ENCODE measurements at places on chromosomes 2 and 18.

GRCh38 chr2:46866770-46867246, 48.8 kb downstream of the MCFD2 start:
- no peak for DNase-seq

- no peak for DNase-seq
These were observed 8.7 kb upstream of the SIX3 start for GRCh38 chr2:44932564-44933392.

DNA sequence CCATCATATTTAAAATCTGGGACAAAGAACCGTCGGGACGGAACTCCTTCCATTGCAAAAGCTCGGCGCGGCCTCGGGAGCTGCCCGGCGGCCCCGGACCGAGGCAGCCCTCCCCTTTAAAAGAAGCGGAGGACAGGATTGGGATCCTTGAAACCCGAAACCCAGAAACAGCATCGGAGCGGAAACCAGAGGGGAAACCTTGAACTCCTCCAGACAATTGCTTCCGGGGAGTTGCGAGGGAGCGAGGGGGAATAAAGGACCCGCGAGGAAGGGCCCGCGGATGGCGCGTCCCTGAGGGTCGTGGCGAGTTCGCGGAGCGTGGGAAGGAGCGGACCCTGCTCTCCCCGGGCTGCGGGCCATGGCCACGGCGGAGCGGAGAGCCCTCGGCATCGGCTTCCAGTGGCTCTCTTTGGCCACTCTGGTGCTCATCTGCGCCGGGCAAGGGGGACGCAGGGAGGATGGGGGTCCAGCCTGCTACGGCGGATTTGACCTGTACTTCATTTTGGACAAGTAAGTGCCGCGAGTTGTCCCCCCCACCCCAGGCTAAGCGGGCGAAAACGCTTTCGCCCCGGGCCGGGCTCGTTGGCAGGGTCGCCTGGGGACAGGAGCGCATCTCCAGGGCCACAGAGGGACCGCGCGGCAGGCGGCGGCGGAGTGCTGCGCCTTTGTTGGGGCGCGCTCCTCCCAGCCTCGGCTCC, at the start of gene ANTXR1:
ANTXR1 (plus strand) TSS at position 38 of the 698 bp plus-strand sequence; CDS start at position 359, 321 bp downstream.
- DNase-seq: no peak

- DNase-seq: no peak
These were observed 95.5 kb downstream of the RDH14 start for GRCh38 chr2:18464913-18465312.

- no peak for DNase-seq
These were observed 23.1 kb downstream of the PLA2R1 start for GRCh38 chr2:160039166-160039903.

DNA sequence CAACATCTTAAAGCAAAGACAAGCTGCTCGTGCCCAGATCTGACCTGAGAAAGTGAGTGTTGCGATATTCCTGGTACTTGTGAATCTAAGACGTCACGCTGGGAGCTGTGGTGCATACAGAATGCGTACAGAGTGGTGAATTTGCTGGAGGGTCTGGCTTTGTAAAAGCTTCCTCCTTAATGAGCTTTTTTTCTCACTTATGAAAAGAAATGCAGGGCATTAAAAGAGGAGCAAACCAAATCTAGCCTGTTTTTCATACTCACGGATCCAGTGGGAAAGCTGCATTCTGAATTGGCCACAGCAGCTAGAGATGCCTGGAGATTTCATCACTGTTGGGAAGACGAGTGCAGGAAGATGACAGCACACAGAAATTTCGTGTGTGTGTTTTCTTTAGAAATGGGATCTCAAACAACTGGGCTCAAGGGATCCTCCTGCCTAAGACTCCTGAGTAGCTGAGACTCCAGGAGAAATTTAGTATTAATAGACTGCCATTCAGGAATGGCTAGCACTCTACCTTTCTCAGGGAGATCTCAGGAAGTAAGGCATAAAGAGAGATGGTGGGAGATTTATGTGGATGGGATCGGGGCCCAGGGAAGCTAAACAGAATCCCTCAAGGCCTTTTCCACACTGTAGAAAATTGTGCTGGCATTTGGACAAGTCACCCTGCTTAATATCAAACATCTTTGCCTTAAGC, 181.3 kb downstream of the ALPK2 start:
- no peak for DNase-seq

GRCh38 chr2:70347831-70348230, 46.0 kb upstream of the FAM136A start:
- no peak for DNase-seq

GRCh38 chr18:11136241-11136640, 13.1 kb downstream of the PIEZO2 start:
- no peak for DNase-seq

GRCh38 chr2:4134551-4135550, 431.5 kb downstream of the DCDC2C start:
- no peak for DNase-seq

- no peak for DNase-seq
These were observed 511.8 kb downstream of the CPS1 start for GRCh38 chr2:211068108-211068780.

DNA sequence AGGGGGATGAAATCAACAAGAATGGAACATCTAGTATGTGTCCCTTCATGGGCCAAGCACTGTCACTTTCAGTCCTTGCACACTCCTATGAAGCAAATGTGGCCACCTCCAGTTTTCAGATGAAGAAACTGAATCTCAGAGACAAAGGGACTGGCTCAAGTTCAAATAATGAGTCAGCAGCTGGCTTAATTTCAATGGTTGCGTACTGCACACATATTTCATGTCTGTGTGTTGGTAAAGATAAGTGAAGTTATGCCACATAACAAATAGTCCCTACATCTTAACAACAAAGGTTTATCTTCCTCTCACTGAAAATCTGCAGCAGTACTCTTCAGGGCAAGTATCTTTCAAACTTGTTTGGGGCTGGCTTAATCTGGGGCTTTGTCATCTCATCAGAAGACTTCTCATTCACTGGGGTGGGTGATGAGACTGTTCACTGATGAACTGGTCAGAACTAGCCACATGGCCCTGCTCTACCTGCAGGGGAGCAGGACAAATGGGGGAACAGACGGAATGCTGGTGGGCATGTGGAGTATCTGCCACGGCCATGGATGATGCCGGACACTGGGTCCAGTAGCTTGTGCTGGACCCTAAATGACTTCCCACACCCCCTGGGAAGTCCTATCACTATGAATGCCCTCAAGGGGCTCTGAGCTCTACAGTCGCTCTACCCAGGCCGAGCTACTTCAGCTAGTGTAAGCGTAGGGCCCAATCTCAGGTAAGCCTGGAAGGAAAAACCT, 263.2 kb downstream of the CYP26B1 start:
- no peak for DNase-seq

GRCh38 chr2:68436270-68436669, 30.8 kb downstream of the FBXO48 start:
- no peak for DNase-seq

DNA sequence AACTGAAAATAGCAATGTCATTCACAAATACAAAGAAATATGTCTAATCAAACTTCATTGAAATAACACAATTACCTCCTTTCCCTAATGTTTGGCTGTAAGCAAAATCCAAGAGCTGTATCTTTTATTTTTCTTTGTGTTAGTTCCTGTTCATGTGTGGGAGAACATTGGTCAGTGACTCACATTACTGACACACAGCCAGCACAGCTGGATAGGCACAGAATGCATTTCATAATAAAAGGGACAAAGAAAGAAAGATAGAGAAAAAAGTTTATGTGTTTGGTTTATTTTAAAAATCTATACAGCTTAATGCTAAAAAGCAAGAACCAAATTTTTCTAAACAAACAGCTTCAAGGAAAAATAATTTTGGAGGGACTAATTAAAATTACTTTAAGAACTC, 185.6 kb upstream of the COL3A1 start:
- no peak for DNase-seq

GRCh38 chr2:127829845-127830246, 18.9 kb upstream of the WDR33 start:
- peak; percentile 25 for DNase-seq

DNA sequence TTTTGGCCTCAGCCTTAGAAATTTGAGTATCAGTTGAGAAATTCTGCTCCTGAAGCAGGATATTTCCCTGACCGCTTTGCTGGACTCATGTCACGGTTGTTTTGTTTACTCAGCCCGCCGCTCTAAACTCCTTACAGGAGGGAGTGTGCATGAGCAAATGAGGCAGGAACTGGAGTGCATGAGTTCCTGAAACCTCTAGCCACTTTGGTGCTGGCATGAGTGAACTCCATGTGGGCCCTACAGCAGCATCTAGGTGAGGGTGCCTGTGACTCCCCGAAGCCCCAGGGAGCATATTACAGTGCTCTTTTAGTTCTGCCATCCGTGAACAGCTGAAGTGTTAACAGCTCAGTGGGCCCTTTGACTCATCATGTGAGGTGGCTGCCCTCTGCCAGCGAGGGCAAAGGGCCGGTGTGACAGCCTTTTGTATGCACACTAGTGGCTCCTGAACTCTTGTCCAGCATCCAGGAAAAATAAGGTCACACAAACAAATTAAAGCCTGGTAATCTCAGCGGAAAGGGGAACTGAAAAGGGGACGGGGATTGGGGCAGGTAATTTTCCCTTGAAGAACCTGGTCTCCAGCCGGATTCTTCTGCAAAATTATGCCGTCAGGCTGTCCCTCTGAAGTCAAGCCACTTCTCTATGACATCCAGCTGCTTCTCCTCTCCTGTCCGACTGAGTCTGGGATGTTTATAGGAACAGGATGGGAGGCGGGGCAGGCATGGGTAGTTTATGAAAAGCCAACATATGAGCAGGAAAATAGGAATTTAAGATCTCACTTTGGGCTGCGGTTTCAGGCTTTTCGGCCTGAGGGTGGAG, 1668.7 kb downstream of the SUCLG1 start:
- DNase-seq: no peak

- DNase-seq: peak; percentile 40
These were observed 807 bp upstream of the CREB1 start for GRCh38 chr2:207528980-207529329.

DNA sequence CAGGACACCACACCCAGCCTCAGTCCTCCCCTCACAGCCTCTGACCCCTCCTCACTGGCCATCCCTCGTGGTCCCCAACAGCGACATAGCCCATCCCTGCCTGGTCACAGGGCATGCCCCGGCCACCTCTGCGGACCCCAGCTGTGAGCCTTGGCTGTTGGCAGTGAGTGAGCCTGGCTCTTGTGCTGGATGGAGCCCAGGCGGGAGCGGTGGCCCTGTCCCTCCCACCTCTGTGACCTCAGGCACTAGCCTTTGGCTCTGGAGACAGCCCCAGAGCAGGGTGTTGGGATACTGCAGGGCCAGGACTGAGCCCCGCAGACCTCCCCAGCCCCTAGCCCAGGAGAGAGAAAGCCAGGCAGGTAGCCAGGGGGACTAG, 7.9 kb downstream of the DES start:
- DNase-seq: no peak

DNA sequence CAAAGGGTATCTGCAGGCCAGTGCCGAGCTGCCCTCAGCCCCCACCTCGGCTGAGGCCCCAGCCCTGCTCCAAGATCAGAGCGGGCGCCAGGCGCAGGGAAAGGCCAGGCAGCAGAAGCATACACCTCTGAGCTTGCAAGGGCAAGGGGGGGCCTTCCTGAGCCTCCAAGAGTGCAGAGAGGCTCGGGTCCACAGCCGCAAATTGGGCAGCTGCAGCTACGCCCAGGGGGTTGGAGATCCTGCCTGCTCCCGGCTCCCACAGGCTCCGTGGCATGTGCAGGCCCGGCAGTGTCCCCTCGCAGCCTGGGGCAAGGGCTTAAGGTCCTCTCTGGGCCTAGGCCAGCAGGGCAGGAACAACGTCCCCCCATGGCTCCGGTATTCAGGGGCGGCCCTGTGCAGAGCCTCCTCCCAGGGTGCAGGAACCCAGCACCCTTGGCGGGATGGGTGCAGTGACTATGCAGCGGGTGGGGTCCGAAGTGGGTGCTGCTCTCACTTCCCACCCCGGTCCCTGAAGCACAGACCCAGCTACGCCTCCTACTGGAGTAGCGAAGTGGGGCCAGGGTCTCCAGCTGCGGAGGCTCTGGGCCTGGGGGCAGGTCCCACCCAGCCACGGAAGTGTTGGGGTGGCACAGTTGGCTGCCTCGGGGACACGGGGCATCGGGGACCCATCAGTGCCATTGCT, 120.2 kb upstream of the TMEFF2 start:
- no peak for DNase-seq

DNA sequence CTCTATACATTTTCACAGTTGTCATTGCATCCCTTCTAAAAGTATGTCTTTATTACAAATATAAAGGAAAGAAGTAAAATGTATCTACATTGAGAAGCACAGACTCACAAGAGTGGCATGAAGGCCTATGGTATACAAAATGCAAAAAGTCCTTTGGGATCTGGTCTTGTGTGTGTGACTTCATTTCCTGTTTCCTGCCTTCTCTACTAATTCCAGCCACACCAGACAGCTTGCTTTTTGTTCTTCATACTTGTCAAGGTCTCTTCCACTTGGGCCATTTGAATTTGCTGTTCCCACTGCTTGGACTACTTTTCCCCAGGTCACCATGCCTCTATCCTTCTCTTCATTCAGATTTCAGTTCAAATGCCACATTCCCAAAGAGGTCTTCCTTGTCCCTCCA, 6.7 kb upstream of the PNO1 start:
- no peak for DNase-seq

DNA sequence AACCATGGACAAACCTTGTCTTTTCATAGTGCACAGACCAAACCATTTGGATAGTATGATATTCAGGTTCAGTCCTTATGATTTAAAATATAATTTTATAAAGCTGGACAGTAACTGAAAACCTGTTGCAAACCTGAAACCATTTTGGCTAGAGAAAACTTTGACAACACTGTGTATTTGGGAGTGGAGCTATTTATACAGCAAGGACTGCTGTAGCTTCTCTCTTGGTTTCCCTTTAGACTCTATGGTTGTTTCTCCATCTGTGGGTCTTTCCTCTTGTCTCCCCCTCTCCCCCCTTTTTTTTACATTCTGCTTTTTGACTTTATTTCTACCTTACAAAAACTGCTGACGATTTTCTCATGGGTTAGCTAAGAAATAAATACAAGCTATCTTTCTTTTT, 581.7 kb downstream of the SLC4A3 start:
- DNase-seq: no peak

DNA sequence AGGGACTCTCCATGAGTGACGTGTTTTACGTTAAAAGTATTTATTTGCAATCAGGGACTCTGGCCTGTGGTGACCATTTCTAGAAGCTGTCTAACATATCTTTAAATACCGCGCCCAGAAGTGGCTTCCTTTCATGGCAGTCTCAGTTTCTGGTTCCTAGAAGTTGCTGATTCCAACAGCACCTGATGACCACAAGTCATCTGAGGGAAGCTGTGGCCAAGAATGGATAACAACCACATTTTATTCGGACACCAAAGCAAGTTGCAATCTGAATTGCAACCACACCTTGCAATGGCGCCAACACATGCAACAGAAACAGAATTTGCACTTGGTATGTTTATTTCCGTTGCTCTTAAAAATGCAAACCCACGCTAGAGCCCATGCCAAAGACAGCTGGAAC, 33.1 kb downstream of the MEX3C start:
- DNase-seq: no peak

- DNase-seq: no peak
These were observed 348.6 kb downstream of the TNS1 start for GRCh38 chr2:217654168-217654567.

All from stimulated activated CD8-positive, alpha-beta memory T cell treated with anti-CD3 and anti-CD28 coated beads, Interleukin-12 subunit alpha, Interleukin-12 subunit beta, amount 100 ng/mL, for 1 hour (primary cell).